Ascending aorta (tissue), 2 donors: ENCODE measurements at places on chromosomes 11 and 22. TPM values are rescaled to one million over a fixed set of nuclear protein-coding genes. Genes with fewer than 3 reads are reported as not detected.

DNA sequence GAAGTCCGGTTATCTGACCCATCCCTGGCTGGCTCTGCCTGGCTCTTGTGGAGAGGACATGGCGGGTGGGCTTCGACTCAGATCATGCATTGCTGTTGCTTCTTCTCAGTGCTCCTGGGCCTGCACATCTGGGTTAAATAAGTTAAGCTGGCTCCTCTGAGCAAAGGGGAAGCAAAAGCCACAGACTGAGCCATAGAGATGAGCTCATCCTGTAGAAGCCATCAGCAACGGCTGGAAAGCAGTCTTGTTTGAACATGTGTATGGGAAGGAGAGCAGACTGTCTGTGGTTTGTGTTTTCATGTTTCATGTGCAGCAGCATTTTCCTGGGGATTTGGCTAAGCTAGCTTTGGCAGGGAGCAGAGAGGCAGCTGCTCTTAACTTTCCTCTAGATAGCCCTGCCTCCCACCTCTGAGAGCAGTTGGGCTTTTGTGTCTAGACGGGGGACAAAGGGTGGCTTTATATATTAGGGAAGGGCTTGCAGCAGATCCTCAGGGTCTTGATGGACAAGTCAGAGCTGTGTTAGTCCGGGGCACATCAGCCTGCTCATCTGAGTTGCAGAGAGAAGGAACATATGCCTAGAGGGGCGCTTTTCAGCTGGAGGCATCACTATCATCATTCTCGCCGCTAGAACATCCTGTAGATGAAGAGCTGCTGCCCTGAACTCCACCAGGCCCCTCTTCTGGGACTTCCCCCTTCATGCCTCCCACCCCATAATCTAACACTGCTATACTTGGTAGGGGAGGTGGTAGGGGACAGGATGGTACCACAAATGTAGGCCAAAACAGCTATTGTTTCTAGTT, 14.9 kb downstream of the DCPS start:
- no peaks in the 10 kb centered on the region for H3K27me3 ChIP-seq
- H3K36me3 ChIP-seq: no peaks in the 10 kb centered on the region
- peak overlapping the region; percentile 53 for H3K4me3 ChIP-seq
- peak overlapping the region; percentile 82 for H3K27ac ChIP-seq

- H3K27ac ChIP-seq: no peak overlapping the region
- no peaks in the 10 kb centered on the region for H3K4me1 ChIP-seq
- no peaks in the 10 kb centered on the region for H3K27me3 ChIP-seq
- no peak overlapping the region for H3K4me3 ChIP-seq
- H3K36me3 ChIP-seq: no peaks in the 10 kb centered on the region
- no peak for DNase-seq
Measured at GRCh38 chr11:23604966-23605365, 744.7 kb upstream of the CCDC179 start.

DNA sequence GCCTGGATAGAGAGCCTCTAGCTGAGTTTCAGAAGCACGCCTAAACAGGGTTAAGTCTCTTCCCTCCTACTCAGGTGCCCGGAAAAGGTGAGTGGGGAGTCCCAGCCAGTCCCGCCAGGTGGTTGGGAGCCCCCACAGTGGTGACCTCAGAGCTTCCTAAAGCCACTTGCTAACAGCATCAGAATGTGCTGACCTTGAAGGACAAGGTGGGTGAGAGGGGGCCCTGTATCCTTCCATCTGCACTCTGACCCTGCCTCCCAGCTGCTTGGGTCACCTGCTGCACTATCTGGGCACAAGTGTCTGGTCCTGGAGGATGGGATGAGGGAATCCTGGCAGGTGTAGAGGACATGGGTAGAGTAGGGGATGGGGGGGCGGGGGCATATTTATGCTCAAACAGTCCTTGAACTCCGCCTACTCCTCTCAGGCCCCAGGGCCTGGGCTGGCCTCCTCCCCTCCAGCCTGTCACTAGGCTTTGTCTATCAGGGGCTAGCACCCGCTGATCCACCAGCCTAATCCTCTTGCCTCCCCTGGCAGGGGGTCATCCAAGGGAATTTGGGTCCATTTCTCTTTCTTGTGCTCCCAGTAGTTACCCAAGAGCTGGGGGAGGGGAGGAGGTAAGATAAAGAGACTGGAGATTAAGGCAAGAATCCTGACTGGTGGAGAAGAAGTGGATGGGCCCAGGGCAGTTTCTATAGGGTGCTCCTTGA, 3.4 kb downstream of the USP2 start:
- peak; percentile 62 for DNase-seq
- H3K27ac ChIP-seq: no peak overlapping the region
- H3K4me1 ChIP-seq: peaks cover 5% of the 10 kb centered on the region
- no peaks in the 10 kb centered on the region for H3K36me3 ChIP-seq

DNA sequence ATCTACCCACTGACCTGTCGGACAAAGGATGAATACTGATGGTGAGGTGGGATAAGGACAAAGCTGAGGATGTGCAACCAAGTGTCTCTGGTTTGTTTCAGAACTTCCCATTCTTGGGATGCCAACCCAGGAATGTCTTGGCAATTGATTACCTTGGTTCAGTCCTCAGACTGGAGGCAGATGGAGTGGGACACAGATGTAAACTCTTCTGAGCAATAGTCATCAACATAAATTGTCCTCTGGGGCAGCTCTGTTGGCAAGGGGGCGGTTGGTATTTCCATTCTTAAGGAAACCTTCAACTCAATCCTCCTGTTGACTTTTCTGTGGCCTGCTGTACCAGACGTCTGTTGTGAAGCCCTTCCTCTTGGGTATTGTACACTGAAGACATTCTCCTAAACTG, 6.8 kb downstream of the ABTB2 start:
- no peak overlapping the region for H3K27ac ChIP-seq
- H3K36me3 ChIP-seq: no peaks in the 10 kb centered on the region
- H3K27me3 ChIP-seq: no peaks in the 10 kb centered on the region
- peaks cover 56% of the 10 kb centered on the region for H3K4me1 ChIP-seq

The DRD4 gene
- not detected for total RNA-seq
